ENCODE measurements at places on chromosomes 1 and 21.
A peak's percentile ranks its signal among the peaks of the same experiment; 100 is the strongest.

DNA sequence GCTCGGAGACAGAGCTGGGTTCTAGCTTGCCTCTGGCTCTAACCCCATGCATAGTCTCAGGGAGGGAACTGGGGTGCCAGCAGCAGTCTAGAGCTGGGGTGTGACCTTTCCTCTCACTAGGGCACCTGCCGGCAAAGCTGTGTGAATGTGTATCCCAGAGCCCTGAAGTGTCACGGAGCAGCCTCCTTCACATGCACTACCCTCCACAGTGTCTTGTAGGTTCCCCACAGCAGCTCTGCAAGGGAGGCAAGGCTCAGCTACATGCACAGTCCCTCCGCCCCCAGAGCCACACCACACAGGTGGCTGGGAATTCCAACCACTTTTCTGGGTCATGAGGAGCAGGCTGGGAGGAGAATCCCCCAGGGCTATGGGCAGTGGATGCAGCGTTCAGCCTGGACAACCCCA is 7.7 kb upstream of the HPCA start:
- no peak for DNase-seq

- peak; percentile 13 for DNase-seq
Observed at GRCh38 chr1:179228783-179229213, 679 bp downstream of the ABL2 start.

DNA sequence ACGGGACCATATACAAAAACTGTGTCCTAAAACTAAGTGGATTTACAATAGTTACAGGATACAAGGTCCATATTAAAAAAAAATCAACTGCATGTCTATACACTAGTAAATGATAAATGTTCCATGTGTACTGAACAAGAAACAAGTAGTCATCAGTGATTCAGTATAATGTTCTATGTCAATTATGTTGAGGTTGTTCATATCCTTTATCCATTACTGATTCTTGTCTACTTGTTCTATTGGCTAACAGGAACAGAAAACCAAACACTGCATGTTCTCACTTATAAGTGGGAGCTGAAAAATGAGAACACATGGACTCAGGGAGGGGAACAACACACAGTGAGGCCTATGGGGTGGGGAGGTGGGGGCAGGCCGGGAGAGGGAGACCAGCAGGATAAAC is 90.5 kb downstream of the CDC42BPA start:
- no peak for DNase-seq

GRCh38 chr1:13769830-13770229 is 69.8 kb downstream of the PRDM2 start:
- no peak for DNase-seq

DNA sequence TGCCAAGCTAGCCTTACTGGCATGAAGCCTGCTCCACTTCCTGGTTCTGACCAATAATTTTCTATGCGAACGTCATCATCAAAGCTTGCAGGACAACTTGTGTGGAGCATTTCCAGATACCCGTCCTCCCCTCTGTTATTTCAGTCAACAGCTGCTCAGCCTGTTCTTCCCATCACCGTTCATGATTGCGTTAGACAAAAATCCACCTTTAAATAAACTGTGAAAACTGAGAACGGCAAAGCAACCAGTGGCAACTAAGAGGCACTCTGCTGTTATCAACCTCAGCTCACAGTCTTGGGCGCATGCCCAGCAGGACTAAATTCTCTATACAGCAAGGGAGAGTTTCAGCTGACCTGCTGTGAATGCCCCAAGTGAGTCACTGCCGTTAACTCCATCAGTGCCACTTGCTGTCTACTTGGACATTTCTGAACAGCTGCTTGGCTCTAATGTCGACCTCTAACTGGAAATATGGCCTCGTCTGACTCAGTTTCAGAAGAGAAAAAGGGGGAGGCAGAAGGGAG is 207.4 kb upstream of the RUNX1 start:
- no peak for DNase-seq

DNA sequence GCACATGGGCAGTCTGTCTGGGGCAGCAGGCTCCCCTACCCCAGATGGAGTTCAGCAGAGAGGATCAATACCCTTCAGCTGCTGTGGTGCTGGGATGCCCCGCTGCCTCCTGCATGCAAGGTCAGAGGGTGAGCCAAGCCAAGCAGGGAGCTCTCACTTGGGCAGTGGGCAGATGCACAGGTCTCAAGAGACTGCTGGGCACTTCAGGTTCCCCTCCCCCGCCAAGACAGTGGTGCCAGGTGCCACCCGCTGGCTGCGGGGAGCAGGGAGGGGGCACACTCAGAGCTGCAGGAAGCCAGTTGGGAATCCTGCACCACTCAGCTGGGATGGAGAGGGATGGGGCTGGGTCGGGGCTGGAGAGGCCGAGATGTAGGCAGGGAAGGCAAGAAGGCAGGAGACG is 15.8 kb upstream of the EVA1B start:
- no peak for DNase-seq

GRCh38 chr1:155202731-155203515 is 4.8 kb downstream of the THBS3 start:
- no peak for DNase-seq

- no peak for DNase-seq
Observed at GRCh38 chr1:145991735-145992412, 4.5 kb downstream of the TXNIP start.

- no peak for DNase-seq
Observed at GRCh38 chr1:92957030-92957734, 4.1 kb downstream of the DIPK1A start.

All from activated CD4-positive, alpha-beta T cell treated with anti-CD3 and anti-CD28 coated beads, Interleukin-2, amount 50 U/mL, for 24 hours (primary cell).